ENCODE measurements at places on chromosomes 3 and 15.

DNA sequence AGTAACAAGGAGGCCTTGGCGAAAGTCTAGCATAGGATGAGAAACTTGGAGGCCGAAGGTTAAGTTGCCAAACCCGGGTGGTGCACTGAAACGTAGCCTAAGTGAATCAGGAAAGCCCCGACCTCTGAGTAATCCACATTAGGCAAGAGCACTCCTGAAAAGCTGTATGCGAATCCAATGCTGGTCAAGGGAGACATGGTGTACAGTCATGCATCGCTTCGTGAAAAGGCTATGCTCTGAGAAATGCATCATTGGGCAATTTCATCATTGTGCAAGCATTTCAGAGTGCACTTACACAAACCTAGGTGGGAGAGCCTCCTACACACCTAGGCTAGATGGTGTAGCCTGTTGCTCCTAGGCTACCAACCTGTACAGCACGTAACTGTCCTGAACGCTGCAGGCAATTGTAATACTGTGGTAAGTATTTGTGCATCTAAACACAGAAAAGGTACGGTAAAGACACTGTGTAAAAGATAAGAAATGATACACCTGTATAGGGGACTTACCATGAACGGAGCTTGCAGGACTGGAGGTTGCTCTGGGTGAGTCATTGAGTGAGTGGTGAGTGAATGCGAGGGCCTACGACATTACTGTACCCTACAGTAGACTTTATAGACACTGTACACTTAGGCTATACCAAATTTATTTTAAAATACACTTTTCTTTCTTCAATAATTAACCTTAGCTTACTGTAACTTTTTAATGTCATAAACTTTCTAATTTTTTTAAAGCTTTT, 222.5 kb downstream of the SHQ1 start:
- no peak for DNase-seq

DNA sequence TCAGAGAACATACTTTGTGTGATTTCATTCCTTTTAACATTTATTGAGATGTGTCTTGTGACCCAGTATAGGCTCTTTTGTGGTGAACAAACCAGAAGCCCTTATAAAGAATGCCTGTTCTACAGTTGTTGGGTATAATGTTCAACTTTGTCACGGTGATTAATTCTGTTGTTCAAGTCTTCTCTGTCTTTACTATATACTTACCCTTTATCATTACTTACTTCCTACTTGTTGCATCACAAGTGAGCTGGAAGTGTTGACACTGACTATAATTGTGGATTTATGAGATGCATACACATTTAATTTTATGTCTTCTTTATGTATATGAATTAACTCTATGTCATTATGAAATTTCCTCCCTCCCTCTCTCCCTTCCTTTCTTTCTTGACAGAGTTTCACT, 59.7 kb upstream of the TBL1XR1 start:
- no peak for DNase-seq

GRCh38 chr15:98034731-98035130, 74.2 kb downstream of the ARRDC4 start:
- no peak for DNase-seq

- DNase-seq, result no peak
Observed at GRCh38 chr3:183099838-183100204, 525 bp upstream of the MCCC1 start.

DNA sequence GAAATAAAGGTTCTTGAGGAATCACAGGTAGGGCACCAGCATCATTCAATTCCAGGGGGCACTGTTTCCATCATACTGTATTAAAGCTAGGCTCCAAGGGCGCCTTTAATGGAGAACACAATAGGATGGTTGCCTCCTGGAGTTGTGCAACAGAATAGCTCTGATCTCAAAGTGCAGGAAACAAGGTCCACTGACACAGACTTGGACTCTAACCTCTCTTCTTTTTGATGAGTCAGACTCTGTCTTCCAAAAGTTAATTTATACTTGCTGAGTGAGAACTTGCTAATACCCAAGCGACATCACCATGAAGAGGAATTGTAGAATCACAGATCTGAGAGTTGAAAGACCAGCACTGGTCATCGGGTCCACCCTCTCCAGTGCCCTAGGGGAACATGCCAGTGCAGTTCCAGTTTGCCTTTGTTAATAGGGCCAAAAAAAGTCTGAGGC, 94.4 kb upstream of the PHLDB2 start:
- DNase-seq, result no peak

GRCh38 chr3:196501316-196502044, 2.1 kb downstream of the RNF168 start:
- no peak for DNase-seq
